Heart right ventricle (tissue), 16 donors: ENCODE measurements at places on chromosomes 7 and 10. TPM values are rescaled to one million over a fixed set of nuclear protein-coding genes. Genes with fewer than 3 reads are reported as not detected.

DNA sequence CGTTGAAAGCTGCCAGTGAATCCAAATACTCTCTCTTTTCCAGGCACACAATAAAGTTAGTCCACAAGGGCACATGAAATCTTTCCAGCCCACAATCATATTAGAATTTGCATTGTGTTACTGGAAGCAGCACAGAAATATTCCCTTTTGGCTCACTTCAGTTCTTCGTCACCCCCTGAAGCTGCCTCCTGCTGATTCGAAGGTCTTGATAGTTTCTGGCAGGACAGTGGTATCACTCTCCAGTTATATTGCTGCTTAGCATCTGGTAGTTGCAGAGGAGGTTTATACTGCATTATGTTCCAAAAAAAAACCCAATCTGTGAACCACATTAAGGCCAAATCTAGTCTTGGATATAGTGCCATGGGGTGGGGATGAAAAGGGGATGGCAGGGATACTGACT is 253.2 kb downstream of the BICC1 start:
- no peak overlapping the region for H3K4me3 ChIP-seq
- no peak for DNase-seq
- no peaks in the 10 kb centered on the region for H3K36me3 ChIP-seq
- H3K27me3 ChIP-seq = no peaks in the 10 kb centered on the region

DNA sequence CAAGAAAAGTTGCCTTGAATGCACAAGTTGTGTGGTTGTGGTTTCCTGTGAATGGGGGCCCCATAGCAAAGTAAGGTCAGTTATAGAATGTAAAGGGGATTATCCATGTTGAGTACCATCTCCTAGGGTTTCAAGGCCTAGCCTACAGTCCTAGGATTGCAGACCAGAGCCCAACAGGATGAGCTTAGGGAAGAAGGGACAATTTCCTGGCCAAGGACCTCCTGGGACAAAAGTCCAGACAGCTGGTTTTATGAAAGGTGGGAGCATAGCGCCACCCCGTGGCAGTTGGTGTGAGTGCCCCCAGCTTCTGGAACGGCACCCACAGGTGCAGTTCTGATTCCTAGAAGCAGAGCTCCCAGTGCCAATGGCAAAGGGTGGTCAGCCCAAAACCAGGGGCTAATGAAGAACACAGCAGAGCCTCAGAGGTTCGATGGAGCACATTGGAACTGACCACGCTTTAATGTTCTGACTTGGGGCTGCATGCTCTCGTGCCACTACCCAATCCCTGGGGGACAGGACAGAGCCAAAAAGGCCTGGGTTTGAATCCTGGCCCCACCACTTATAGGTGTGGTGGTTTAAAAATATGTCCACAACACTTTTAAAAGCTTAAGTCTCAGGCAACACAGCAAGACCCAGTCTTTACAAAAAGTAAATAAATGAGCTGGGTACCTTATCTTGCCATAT is 25.8 kb upstream of the TMEM120A start:
- H3K27ac ChIP-seq = no peak overlapping the region
- H3K4me3 ChIP-seq = no peak overlapping the region
- H3K36me3 ChIP-seq = no peaks in the 10 kb centered on the region
- H3K4me1 ChIP-seq = peaks cover 18% of the 10 kb centered on the region

DNA sequence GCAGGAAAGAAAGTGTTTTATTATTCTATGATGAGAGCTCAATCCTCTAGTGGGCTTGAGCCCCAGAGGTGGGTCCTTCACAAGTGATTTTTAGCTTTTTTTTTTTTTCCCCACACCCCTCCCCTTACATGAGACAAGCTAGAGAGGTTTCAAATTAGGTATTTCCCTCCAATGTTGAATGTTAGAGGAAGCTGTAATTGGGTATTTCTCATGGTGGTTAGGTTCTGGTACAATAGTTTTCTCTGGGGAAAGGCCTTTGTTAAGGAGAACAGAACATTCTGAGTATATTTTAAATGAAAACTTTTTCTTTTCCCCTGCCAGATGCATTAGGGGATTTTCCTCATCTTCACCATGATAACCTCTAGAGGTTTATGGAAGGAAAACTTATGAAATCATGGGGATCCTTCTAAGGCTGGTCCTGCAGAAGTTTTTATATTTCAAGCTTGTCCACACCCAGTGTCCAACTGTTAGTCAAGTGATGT is 1039.7 kb downstream of the NRG3 start:
- H3K4me1 ChIP-seq = no peaks in the 10 kb centered on the region
- no peak overlapping the region for H3K4me3 ChIP-seq
- no peak overlapping the region for H3K27ac ChIP-seq
- no peaks in the 10 kb centered on the region for H3K36me3 ChIP-seq

DNA sequence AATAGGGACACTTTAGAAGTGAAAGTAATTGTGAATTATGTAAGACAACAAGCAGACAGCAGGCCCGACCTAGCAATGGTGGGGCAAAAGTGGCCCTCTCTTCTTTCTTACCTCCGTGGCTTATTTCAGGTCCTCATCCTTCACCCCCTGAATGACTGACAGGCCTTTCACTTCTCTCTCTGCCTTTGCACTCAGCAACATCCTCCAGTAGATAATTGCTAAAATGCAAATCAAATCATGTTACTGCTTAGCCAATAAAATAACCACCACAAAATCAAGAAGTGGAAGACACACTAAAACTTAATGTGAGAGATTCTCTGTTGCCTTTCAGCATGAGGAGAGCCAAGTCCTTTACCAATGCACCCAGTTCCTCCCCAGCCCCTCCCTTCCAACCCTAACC is 274.6 kb upstream of the ZNF32 start:
- DNase-seq = no peak
- peaks cover 8% of the 10 kb centered on the region for H3K4me1 ChIP-seq
- no peaks in the 10 kb centered on the region for H3K36me3 ChIP-seq
- H3K27me3 ChIP-seq = no peaks in the 10 kb centered on the region

DNA sequence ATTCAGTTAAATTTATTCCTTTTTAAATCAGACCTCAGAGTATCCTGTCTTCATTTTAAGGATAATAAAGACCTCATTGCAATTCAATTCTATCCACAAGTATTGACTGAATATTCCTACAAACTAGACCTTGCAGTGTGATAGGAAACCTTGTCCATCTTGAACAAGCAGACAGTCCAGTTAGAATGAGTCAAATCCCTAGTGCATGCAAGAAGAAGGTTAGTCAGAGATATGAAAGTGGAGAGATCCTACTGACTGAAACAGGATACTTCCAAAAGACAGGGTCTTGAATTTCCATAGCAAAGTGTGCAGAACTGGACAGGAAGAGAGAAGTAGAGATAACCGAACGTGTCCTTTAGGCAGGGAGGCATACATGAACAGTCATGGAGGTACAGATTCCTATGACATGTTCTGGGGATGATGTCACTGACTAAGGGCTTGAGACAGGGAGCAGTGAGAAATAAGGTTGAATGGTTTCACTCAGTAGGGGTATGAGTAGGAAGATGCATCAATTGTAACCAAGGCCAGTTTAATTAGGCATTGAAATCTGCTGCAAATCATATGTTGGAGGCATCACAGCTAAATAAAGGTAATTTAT is 45.2 kb downstream of the PPP1R3A start:
- H3K4me1 ChIP-seq = no peaks in the 10 kb centered on the region
- DNase-seq = no peak
- no peaks in the 10 kb centered on the region for H3K27me3 ChIP-seq
- no peak overlapping the region for H3K27ac ChIP-seq

Gene ABCC2
- 1.0 TPM for polyA plus RNA-seq

Gene PDK4
- polyA plus RNA-seq = 369 TPM

Gene DENND2A
- 9.2 TPM for polyA plus RNA-seq

Gene TRIM74
- 0.14 TPM for polyA plus RNA-seq

Gene CLDN4
- polyA plus RNA-seq = not detected

Gene MRPS33
- 96.2 TPM for polyA plus RNA-seq

Gene SPDYE5
- polyA plus RNA-seq = not detected

Gene GCK
- 6.0 TPM for polyA plus RNA-seq
